Brain (organoid and tissue), 16 donors: ENCODE measurements at places on chromosomes 4 and X.

- DNase-seq, result no peak
Measured at GRCh38 chr4:79497001-79497400, 89.0 kb upstream of the GK2 start.

DNA sequence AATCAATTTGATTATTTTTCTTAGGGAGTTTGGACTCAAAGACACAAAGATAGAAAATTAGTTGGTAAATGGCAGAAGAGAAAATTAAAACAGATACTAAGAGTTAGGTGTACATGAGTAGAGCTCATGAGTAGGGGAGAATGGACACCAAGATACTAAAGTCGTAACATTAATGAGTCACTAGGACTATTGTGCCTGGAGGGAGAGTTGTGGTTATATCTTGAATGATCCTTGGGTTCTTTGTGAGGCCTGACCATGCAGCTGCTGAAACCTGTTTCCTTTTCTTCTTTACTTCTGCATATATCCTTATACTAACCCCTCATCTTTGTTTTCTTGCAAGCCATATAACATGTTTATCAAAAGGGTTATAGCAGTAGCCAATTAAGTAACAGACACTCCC lies 532.8 kb downstream of the RPA4 start:
- no peak for DNase-seq

GRCh38 chrX:68892651-68893050 lies 63.8 kb downstream of the EFNB1 start:
- no peak for DNase-seq

GRCh38 chrX:68596871-68597270 lies 50.6 kb upstream of the STARD8 start:
- no peak for DNase-seq

DNA sequence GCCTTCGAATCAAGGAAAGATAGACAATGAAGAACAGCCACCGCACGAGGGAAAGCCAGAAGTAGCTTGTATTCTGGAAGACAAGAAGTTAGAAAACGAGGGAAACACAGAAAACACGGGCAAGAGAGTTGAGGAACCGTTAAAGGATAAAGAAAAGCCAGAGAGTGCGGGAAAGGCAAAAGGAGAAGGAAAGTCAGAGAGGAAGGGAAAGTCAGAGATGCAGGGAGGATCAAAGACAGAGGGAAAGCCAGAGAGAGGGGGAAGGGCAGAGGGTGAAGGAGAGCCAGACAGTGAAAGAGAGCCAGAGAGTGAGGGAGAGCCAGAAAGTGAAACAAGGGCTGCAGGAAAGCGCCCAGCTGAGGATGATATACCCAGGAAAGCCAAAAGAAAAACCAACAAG lies 1.4 kb downstream of the TCEAL2 start:
- no peak for DNase-seq

- no peak for DNase-seq
Measured at GRCh38 chrX:19698691-19699090, 183.4 kb upstream of the MAP3K15 start.
